ENCODE measurements at places on chromosomes 16 and 17.

GRCh38 chr16:19239511-19240155 lies 45.9 kb upstream of the CLEC19A start:
- no peak for DNase-seq

- DNase-seq: no peak
Observed at GRCh38 chr16:78134944-78135619, 35.6 kb downstream of the WWOX start.

DNA sequence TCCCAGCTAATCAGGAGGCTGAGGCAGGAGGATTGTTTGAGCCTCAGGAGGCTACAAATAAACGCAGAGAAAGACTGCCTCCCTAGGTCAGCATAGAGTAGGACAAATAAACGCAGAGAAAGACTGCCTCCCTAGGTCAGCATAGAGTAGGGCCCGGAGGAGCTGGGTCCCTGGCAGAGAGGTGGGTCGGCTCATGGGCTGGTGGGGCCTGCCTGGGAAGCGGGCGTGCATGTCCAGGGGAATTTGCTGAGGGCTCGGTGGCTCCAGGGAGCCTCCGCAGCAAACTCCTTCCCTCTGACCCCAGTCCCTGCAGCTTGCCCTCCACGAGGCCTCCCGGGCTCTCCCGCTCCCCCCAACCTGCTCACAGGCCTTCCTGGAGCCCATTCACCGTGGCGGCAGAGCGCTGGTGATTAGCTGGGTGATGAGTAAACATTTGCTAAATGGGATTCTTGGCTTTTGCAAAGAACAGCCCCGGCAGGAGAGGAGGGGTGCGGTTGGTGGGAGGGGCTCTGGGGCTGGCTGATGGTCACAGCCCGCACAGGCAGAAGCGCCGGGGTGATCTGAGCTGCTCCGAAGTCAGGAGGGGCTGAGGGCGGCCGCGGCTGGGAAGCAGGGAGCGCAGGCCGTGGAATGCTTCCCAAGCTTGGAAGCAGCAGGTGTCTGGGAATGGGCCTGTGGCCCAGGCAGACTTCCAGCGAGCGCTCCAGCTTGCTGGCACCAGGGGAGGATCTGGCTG lies 93.1 kb downstream of the RTN4RL1 start:
- peak; percentile 68 for DNase-seq

GRCh38 chr17:19551591-19552148 lies 18.0 kb downstream of the SLC47A1 start:
- DNase-seq: no peak

DNA sequence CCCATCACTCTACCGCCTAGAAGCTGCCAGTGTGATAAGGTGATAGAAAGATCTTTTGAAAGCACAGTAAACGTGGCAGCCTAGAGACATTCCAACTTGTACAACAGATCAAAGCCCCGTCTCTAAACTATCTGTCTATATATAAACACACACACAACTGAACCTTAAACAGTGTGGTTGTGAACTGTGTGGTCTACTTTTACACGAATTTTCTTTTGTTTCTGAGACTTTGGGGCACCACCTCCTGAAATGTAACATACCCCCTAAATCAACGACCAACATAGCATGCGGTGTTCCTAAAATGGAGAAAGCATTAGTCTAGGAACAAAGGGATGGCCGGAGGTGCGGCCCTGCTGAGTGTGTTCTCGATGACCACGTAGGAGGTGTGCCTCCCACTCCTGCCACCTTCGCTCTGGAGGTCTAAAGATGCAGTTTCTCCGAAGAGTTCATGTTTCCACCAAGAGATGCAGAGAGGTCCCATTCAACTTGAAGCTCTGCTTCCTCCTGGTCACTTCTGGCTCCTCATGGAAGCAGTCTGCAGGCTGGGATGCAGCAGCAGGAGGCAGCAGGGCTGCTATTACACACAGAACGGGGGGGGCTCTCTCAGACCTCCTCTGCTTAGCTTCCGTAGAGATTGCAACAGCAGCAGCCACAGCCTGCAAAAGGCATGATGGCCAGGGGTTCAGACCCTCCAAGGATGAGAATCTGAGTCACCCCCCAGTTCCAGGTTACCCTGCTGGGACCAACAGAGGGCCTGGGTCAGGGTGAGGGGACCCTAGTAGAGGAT lies 22.6 kb upstream of the USP10 start:
- DNase-seq: no peak

- DNase-seq: peak; percentile 11
Observed at GRCh38 chr16:50899951-50900350, 158.1 kb downstream of the CYLD start.

- no peak for DNase-seq
Observed at GRCh38 chr16:28503470-28504259, 3.0 kb downstream of the IL27 start.

GRCh38 chr16:8375232-8375587 lies 215.1 kb downstream of the TMEM114 start:
- no peak for DNase-seq

- no peak for DNase-seq
Observed at GRCh38 chr16:65284626-65285025, 162.8 kb upstream of the CDH11 start.

- no peak for DNase-seq
Observed at GRCh38 chr16:88086571-88087516, 135.6 kb downstream of the BANP start.

- peak; percentile 26 for DNase-seq
Observed at GRCh38 chr17:76240461-76241203, at the start of gene RNF157. Gene RNF157, minus strand, starts transcription at chr17:76240493. Its CDS starts 253 bp downstream, at chr17:76240240.

DNA sequence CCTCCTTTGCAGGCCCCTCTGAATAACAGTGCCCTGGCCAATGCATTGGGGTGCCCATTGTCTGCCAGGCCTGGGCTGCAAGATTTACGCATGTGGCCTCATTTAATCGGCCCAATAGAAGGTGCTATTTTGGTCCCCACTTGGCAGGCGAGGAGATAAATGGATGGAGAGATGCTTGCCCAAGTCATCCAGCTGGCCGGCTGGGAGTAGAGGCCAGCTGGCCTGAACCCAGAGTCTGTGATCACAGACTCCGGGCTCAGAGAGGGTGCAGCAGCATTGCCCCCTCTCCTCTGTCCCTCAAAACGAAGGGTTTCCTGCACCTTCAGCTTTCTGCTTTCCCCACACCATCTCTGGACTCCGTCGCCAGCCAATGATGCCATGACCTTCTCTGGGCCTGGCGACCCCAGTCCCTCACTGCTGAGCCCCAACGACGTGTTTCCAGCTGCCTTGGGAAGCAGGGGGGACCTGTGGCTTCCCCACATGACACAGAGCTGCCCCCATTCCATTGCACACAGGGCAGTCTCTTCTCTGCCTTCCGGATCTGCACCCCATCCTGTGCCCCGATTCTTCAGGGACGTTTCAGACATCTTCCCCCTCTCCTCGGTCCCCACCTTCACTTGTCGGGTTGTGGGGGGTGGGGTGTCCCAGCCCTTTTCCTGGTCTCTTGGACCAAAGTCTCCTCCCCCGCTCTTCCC lies 3.5 kb upstream of the ADGRG1 start:
- no peak for DNase-seq

DNA sequence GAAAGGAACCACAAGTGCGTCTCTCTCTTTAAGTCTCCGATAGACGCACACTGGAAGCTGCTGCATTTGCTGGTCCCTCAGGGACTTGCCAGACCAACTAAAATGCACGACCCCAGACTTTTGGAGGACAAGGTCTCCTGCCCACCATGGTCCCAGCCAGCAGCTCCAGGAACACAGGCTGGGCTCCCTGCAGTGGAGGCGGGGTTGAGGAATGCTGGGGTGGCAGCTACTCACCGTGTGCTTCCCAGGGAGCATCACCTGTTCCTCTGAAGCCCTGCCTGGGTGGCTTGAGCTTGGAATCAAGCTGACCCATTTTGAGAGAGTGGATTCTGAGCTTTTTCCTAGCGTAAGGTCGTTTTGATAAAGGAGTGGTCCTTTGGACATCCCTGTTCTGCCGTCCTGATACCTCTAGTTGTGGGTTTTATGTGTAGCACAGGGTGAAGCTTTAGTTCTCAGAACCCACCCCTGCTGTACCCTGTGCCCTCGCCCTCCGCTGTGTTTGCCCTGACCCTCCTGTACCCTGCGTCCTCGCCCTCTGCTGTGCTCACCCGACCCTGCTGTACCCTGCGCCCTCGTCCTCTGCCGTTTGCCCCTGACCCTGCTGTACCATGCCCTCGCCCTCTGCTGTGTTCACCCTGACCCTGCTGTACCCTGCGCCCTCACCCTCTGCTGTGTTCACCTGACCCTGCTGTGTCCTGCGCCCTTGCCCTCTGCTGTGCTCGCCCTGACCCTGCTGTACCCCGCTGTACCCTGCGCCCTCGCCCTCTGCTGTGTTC lies 11.0 kb downstream of the ZNF276 start:
- DNase-seq: no peak

DNA sequence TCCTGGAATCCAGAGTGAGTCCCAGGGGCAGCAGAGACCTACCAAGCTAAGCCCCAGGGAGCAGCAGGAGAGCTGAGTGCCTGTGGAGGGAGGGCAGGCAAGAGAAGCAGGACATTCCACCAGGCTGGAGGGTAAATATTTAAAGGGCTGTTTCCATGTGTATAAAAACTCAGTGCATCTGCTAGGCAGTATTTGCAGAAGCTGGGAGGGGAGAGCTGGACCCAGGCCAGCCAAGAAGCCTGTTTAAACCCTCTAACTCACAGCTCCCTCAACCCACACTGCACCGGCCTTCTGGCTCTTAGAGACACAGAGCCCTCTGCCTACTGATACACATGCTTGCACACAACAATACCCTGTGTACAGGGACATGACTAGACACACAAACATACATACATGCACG lies 22.5 kb upstream of the TMEM132E start:
- DNase-seq: no peak

GRCh38 chr17:57396511-57396921 lies 140.2 kb downstream of the MSI2 start:
- DNase-seq: peak; percentile 12

- no peak for DNase-seq
Observed at GRCh38 chr17:55452139-55452790, 30.6 kb upstream of the MMD start.

DNA sequence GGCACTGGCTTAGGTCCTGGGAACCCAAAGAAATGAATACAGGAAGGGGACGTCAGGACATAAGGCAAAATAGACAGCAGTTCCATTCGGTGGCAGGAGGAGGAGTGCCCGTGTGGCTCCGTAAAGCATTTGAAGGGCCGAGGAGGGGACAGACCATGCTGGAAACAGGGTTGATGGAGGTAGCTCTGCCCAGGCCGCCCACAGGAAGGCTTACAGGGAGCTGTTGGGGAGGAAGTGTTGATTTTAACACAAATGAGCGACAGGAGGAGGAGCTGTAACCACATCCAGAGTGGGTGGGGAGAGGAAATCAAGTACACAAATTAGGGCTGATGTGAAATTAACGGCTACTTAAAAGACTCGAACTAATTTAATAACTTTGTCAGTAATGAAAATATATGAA lies 54.6 kb downstream of the RBFOX3 start:
- no peak for DNase-seq

DNA sequence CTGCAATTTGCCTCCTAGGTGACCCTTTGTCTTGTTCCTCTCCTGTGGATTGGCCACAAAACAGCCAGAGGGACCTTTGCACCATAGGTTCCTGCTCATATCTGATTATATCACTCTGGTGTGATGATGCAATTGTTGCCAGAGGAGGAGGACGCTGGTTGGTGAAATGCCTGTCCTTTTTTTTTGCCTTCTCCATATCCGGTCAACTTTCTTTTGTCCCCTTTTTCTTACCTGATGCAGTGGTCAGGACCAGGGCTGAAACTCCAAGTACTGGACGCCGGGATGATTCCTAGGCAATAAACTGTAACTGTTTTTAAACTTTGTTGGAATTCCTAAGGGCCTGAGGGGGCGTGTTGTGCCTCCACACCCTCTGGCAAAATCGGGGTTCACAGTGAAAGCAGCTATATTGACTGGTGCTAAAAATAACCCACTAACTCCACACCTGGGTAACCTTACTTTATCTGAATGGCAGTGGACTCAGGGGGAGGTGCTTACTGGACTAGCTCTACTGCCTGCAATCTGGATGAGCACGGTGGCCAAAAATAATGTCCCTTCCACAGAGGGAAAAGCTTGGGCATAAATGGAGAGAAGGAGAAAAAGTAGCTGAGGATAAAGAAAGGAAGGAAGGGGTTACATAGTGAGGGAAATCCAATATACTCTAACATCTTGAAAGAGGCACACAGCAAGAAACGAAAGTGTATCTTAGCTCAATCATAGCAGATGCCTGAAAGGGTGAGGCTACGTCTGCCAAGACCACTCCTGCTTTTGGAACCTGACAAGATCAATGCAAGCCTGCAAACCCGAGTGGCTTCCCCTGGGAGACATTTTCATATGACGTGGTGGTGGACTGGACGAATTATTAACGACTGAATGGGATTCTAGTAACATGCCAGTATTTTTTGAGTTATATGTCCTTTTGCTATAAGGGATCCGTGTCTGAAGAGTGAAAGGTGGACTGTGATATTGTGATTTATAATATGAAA lies 28.4 kb upstream of the ZNF423 start:
- no peak for DNase-seq

DNA sequence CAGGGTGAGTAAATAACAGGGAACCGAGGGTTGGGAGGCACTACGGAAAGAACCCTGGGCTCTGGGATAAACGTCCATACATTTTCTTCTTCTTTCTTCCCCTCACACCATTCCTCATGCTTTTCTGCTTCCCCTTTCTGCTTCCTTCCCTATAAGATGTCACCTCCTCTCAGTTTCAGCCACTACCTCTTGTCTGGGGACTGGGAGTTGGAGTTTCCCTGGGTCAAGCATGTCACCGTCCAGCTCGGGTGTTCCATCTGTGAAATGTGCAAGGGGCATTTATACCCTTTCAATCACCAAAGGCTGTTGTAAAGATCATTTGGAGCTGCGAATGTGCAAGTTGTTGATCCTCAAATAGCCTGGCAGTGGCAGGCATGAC lies 17.5 kb upstream of the CCL22 start:
- DNase-seq: no peak

- DNase-seq: no peak
Observed at GRCh38 chr16:50263060-50263909, 3.1 kb upstream of the ADCY7 start.

- peak; percentile 92 for DNase-seq
Observed at GRCh38 chr17:14143688-14144087, 74.4 kb downstream of the COX10 start.

- no peak for DNase-seq
Observed at GRCh38 chr17:67015001-67015400, 29.4 kb upstream of the CACNG1 start.

- no peak for DNase-seq
Observed at GRCh38 chr17:17725752-17726457, 44.6 kb downstream of the RAI1 start.

- no peak for DNase-seq
Observed at GRCh38 chr16:1642148-1642547, 30.0 kb downstream of the CRAMP1 start.

- DNase-seq: no peak
Observed at GRCh38 chr17:43661699-43662412, at the start of gene MEOX1. Gene MEOX1, minus strand, starts transcription at chr17:43661922. Its CDS starts 388 bp downstream, at chr17:43661534.

DNA sequence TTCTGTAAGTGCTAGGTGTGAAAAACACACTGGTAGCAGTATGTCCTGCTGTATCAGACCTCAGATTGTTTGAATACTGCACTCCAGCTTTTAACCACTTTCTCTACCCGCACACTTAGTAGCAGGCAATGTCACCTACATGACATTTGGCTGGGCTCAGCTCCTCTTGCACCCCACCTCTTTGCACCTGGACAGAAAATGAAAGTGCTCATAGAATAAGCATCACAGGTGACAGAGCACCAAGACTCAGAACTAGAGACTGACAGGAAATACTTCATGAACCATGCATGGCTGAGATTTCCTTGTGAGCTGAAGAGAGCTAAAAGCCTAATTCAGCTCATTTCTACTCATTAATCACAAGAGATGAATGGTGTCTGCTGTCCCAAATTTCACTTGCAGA lies 1014.2 kb upstream of the CDH8 start:
- DNase-seq: no peak
